ENCODE measurements at places on chromosomes 16 and 17.

- no peak for DNase-seq
Observed at GRCh38 chr17:3739422-3740124, 15.9 kb downstream of the HASPIN start.

DNA sequence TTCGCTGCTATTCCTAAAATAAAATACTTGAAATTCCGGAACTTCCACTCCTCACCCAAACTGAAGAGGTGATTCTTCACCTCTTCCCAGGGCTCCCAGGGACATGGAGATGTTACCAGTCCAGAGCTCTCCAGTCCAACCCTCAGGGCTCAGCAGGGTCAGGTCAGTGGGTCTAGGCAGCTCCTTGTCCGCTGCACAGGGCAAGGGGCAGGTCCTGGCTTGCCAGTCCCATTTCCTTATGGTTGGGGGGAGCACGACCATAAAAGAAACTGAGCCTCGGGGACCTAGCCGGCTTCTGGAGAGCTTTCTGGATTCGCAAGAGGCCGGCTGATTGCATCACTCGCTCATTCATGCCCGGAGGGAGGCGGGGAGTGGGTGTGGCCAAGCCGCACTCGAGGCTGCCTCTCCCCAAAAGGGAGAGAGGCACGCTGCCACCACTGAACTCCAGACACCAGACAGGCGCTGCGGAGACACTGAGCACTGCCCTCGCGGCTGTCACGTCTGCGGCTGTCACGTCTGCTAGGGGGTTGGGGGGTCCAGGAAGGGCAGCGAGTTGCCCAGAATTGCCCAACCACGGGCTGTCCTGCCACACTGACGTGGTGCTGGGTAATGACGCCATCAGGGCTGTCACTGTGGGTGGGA lies 15.8 kb downstream of the SLC7A5 start:
- peak; percentile 97 for DNase-seq

DNA sequence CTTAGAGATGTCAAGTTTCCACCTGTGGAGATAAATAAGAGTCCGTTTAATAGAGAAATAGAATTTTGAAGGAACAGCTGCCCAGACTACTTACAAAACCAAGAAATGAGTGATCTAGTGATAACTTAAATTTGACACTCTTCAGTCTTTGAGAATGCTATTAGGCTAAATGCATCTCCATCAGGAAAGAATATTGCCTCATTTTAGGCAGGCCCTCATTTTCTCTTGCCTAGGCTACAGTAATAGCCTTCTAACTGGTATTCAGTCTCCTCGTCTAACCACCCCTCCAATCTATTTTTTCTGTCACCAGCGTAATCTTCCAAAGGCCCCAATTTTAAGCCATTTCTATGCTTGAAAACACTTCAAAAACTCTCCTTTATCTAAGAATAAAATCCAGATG lies 537.8 kb upstream of the CA10 start:
- DNase-seq = no peak

DNA sequence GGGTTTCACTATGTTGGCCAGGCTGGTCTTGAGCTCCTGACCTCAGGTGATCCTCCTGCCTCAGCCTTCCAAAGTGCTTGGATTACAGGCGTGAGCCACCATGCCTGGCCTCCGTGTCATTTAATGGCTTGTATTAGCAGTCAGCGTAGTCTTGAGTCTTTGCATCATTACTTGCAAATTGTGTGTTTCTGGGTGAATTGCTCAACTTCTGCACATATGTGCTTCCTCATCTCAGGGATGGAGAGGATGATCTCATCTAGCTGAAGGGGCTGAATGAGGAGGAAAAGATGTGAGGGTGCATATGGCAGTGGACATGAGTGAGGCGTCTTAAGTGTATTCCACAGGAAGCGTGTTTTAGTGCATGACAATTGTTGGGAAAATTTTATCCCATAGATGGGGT lies 155.8 kb downstream of the SNX29 start:
- DNase-seq = no peak

GRCh38 chr16:77684181-77684526 lies 38.2 kb upstream of the NUDT7 start:
- DNase-seq = no peak

DNA sequence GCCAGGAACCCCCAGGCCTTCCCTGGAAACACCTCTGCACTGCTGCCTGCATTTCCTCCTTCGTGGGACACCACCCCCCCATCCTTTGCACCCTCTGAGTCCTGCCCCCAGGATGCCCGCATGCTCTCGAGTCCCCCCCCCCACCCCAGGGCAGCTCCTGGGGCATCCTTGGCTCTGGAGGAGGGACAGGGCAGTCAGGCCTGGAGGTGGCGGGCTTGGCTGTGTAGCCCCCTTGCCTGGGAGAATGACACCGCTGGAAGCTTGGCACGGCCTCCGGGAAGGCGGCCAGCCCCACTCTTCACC lies 98.9 kb upstream of the GSE1 start:
- DNase-seq = no peak

GRCh38 chr17:81044764-81045589 lies 10.0 kb downstream of the BAIAP2 start:
- peak; percentile 88 for DNase-seq

Measured in large intestine (tissue), 12 donors.